ENCODE measurements at places on chromosomes 3 and 15. TPM values are rescaled to one million over a fixed set of nuclear protein-coding genes. Genes with fewer than 3 reads are reported as not detected.

- no peak overlapping the region for H3K4me3 ChIP-seq
- DNase-seq = no peak
- H3K4me1 ChIP-seq = no peaks in the 10 kb centered on the region
- no peaks in the 10 kb centered on the region for H3K36me3 ChIP-seq
Observed at GRCh38 chr3:164851905-164852304, 226.4 kb downstream of the SI start.

DNA sequence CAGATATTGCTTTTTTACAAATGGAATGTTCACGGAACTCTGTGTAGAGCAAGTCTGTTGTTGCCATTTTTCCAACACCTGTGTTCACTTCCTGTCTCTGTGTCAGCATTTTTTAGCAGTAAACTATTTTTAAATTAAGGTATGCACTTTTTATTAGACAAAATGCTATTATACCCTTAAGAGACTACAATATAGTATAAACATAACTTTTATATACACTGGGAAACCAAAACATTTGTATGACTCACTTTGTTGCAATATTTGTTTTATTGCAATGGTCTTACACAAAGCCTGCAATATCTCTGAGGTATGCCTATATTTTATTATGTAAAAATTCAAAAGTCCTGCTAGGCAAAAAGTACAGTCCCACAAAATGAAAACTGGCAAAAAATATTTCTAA, 39.8 kb upstream of the FGF7 start:
- no peak for DNase-seq
- no peaks in the 10 kb centered on the region for H3K4me1 ChIP-seq
- H3K27ac ChIP-seq = no peak overlapping the region
- no peaks in the 10 kb centered on the region for H3K36me3 ChIP-seq

The CCDC66 gene
- 40.8 TPM for total RNA-seq

The SRPRB gene
- total RNA-seq = 61.3 TPM

All from activated CD8-positive, alpha-beta memory T cell treated with anti-CD3 and anti-CD28 coated beads, Interleukin-2, amount 10 ng/mL, durations not matched to agents 7 days and 5 days (primary cell).